ENCODE measurements at places on chromosomes 16 and 17. TPM values are rescaled to one million over a fixed set of nuclear protein-coding genes. Genes with fewer than 3 reads are reported as not detected.

GRCh38 chr17:39118674-39119419 is 32.6 kb downstream of the PLXDC1 start:
- no peak for DNase-seq

C16orf96 gene
- not detected for total RNA-seq

- DNase-seq = no peak
These were observed 49.2 kb downstream of the TNRC6A start for GRCh38 chr16:24778671-24779070.

TP53TG3F gene
- total RNA-seq = not detected

SBK1 gene
- 0.13 TPM for total RNA-seq

CES3 gene
- total RNA-seq = not detected

GRCh38 chr17:41024697-41025096 is 2.3 kb downstream of the KRTAP1-5 start:
- no peak for DNase-seq

- peak; percentile 65 for DNase-seq
These were observed at the start of gene VEZF1 for GRCh38 chr17:57987581-57988300. Gene VEZF1 (minus strand): TSS chr17:57988254. CDS start chr17:57988111, 143 bp downstream.

KRT39 gene
- total RNA-seq = not detected

TP53TG3C gene
- not detected for total RNA-seq

DNA sequence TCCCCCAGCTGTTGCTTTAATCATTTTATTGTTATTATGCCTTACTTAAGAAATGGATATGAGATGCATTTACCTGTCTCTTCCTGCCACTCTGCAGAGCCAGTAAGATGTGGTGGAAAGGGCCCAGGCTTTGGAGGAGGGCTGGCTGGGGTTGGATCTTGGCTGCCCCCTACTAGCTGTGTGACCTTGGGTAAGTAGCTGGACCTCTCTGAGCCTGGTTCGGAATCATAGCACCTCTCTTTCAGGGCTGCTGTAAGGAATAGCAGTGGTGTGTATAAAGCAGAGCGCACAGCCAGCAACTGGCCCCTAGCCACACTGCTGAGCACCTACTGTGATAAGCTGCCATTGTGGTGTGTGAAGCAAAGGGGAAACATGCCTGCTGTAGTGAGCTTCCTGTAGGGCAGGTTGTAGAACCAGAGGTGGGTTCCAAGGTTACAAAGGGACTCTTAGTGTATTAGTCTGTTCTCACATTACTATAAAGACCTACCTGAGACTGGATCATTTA is 23.9 kb downstream of the MAPT start:
- no peak for DNase-seq

AOC3 gene
- 0.26 TPM for total RNA-seq

DNA sequence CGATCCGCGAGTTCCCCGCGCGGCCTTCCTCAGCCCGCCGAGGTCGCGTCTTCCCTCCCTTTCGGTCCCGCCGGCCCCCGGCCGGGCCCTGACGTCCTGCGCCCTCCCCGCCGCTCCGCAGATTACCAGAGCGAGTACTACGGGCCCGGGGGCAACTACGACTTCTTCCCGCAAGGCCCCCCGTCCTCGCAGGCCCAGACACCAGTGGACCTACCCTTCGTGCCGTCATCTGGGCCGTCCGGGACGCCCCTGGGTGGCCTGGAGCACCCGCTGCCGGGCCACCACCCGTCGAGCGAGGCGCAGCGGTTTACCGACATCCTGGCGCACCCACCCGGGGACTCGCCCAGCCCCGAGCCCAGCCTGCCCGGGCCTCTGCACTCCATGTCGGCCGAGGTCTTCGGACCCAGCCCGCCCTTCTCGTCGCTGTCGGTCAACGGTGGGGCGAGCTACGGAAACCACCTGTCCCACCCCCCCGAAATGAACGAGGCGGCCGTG is 5.4 kb downstream of the LHX1 start:
- no peak for DNase-seq

DNA sequence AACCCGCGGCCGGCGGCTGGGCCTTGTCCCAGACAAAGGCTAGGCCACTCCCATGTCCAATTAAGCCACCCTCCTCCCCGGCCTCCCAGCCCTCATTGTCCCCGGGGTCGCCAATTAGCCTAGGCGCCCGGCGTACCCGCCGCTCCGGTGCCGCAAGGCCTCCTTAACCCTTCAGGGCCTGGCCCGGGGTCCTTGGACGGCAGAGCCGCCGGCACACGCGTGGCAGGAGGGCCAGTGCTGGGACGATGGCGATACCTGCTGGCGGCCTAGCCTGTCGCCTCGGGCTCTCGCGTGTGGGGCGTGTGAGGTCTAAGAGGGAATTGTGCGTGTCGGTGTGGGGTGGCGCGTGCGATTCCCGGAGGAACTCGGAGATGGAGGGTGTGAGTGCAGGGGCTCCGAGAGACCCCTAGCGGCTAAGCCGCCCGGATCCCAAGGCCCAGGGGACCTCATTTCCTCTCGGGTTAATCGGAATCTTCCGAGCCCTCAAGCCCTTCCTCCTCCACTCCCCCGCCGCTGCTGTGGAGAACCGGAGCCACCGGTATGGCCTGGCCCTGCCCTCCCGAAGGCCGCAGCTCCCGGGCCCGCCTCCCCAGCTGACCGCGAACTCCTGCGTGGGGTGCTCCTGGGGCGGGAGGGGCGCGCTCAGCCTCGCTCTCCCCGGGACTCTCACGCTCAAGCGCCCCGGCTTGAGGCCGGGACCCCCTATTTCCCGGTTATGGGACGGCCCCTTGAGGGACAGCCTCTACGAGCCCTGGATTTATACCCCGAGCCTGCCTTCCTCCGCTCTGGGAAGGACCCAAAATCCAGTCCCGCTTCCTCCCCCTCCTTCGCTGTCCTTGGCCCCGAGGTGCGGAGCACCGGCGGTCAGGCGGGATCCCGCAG is 11.9 kb downstream of the TBX2 start:
- DNase-seq = no peak

- no peak for DNase-seq
These were observed 13.0 kb downstream of the CDYL2 start for GRCh38 chr16:80791411-80791810.

GRCh38 chr16:50808929-50809538 is 67.1 kb downstream of the CYLD start:
- no peak for DNase-seq

CA7 gene
- total RNA-seq = not detected

YBX2 gene
- total RNA-seq = 0.26 TPM

GRCh38 chr17:42180411-42180921 is 476 bp downstream of the KCNH4 start:
- no peak for DNase-seq

- DNase-seq = no peak
These were observed 8.5 kb downstream of the HIRIP3 start for GRCh38 chr16:29986931-29987330.

CDH8 gene
- not detected for total RNA-seq

DNA sequence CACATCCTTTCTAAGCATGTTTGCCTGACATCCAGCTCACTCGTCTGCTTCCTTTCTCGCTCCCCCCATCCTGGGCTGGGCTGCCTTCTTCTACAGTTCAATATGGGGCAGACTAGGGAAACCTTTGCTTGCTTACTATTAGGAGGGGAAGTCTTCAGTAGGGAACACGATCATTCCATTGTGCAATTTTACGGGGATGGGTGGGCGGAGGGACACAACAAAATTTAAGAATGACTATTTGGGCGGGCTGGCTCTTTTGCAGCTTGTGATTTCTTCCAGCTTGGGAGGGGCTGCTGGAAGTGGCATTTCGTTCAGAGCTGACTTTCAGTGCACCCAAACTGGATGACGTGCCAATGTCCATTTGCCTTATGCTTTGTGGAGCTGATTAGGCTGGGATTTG is 25.4 kb downstream of the PCTP start:
- DNase-seq = no peak

DNA sequence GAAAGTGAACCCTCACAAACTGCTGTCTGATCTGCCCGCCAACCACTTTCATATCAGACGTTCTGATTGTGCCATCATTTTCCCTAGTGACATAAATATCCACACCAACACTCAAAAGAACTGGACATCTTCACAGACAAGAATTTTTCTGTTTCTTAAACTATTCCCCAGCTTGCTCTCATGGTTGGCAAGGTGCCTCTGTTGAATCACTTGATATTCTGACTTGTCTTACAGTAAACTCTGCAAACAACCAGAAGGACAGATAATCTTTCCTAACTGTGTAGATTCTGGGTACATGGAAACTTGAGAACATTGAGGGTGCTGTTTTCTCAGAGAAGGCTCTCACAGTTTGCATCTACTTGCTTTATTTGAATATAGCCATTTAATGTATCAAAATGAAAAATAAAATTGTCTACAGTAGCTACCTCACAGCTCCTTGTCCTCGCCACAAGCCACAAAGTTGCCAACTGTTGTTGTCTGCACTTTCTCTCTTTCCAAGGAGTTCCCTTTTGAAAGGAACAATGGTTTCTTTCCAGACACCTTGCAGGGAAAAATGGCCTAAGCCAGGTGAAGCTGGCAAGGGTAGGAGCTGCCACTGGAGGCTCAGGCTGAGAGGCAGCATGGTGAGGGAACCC is 46.0 kb upstream of the ADAMTS18 start:
- DNase-seq = no peak

DNA sequence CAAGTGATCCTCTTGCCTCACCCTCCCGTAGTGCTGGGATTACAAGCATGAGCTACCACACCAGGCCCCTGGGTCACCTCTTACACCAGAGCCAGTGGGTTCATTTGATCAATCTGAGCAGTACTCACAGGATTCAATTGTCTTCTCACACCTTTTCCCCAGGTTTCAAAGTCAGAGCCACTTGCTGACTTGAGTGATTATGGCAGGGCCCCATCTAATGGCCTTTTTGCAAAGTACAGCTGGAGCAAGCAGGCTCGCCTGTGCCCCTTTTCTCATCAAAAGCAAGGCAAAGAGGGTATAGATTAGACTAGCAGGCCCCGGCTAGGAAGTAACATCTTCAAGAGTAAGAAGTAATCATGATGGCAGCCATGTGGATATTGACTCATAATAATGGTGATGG is 114.8 kb upstream of the NOL11 start:
- DNase-seq = peak; percentile 61

GRCh38 chr17:77374170-77374936 is 233.6 kb downstream of the SEC14L1 start:
- DNase-seq = peak; percentile 82

- no peak for DNase-seq
These were observed 4.8 kb downstream of the DNASE1 start for GRCh38 chr16:3659251-3659650.

DNA sequence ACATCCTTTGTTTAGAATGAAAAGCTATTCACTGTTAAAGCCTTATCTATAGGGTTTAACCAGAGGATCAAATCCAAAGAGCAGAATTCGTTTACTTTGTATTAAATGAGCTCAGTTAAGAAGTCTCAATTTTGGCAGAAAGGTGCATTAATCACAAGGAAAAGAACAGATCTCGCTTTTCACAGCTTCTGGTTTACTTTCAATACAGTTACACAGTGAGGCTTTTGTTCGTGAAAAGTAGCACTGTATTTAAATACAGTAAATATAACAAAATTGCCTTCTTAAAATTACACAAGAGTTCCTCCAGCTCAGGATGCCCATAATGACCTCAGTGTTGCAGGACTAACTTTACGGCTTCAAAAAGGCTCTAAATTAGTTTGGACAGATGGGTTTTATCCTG is 669.1 kb upstream of the SALL1 start:
- DNase-seq = no peak

ATXN7L3 gene
- total RNA-seq = 39.7 TPM

IRF8 gene
- total RNA-seq = 5.1 TPM

Data from dermis microvascular lymphatic vessel endothelial cell (primary cell).